ENCODE measurements at places on chromosomes 4 and X.

GRCh38 chr4:6264225-6264540 is 5.5 kb upstream of the WFS1 start:
- no peak for DNase-seq

DNA sequence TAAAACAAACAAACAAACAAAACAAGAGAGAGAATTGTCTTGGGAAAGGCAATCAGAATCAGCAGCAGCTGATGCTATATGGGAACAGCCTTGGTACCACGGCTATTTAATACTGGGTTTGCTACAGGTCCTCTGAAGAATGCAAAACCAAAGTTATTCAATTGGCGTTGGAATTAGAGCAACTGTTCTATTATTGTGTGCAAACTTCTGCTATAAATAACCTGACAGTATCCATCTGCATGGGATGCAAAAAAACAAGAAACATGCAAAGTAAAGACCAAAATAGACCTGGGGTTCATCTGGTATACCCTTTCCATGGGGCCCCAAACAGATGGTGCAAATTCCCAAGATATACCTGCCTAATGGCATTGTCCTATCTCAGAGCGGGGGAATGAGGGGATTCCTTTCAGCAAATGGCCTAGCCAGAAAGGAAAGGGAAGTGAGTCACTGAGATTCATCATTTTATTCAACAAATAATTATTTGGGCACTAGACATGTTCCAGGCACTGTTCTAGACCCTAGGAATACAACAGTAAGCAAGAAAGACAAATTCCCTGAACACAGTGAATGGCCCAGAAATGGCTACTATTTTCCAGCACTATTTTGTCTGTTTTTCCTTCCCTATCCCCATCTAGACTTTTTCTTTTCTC is 268.9 kb downstream of the FBXW7 start:
- no peak for DNase-seq

DNA sequence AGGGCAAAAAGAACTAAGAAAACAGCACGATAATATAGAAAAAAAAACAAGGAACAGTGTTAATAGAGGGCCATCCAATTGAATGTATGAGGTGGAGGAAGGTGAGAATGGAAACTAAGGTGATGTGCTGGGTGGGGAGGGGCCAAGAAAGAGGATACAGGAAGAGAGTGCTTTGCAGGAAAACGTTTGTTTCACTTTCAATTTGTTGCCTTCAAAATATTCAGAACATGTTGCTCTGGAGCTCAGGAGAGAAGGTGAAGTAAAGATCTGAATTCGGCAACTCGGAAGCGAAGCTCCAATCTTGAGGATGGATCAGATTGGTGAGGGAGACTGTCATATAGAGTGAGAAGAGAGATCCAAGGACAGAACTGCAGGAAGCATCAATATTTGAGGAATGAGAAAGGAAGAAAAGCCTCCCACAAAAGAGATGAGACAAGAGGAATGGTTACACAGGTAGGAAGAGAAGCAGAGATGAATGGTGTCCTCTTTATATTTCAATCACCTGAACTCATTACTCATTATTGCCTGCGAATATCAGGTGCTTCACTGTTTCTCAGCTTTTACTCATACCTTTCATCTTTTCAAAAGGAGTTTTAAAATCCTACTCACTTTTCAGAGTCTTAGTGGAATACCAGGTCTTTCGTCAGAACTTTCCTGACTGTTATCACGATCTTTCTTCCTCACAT is 14.7 kb upstream of the SEC24D start:
- DNase-seq: peak; percentile 23

GRCh38 chr4:76383001-76383400 is 37.9 kb downstream of the CCDC158 start:
- no peak for DNase-seq

DNA sequence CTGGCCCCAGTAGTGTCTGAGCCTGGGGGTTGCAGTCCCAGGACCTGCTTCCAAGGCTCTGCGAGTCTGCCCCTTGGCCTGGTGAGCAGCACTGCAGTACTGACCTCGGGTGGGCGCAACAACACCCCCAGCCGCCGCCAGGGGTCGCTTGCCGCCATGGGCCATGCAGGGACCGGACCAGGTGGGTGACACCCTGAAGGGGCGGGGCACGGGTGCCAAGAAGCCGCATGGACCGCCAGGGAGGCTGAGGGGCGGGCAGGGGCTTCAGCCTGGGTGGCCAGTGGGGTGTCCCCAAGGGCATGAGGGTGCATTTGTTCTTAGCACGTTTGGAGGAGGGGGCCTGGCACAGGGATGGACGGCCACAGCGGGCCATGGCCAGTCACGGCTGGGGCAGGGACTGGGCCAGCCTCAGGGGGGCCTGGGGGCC is 25.0 kb downstream of the TACC3 start:
- peak; percentile 78 for DNase-seq

DNA sequence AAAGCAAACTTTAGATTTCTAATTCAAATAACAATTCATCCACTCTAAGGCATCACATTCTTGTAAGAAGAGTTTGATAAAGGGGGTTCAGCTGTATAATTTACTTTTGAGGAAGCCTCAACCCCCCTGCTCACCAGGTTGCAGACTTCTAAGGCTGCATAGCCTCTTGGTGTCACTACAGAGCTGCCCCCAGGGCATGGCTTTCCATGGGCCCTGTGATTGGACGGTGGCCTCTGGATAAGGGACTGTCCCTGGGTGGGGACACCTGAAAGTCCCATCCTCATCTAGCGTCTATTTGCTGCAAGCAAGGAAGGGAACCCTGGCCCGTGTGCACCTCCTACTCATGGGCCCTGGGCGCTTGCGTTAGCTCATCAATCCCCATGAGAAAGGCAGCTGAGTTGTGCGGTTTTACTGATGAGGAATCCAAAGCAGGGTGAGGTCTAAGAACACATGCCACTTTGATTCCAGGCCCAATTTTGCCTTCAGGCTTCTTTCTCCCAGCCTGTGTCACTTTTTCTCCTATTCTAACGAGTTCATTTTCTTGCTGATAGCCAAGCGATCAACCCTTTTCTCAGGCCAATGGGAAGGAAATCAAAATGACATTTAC is 51.8 kb downstream of the SCML1 start:
- DNase-seq: no peak

GRCh38 chr4:107380190-107380589 is 339.8 kb downstream of the PAPSS1 start:
- DNase-seq: no peak

GRCh38 chr4:104881136-104881886 is 265.4 kb upstream of the TET2 start:
- no peak for DNase-seq

DNA sequence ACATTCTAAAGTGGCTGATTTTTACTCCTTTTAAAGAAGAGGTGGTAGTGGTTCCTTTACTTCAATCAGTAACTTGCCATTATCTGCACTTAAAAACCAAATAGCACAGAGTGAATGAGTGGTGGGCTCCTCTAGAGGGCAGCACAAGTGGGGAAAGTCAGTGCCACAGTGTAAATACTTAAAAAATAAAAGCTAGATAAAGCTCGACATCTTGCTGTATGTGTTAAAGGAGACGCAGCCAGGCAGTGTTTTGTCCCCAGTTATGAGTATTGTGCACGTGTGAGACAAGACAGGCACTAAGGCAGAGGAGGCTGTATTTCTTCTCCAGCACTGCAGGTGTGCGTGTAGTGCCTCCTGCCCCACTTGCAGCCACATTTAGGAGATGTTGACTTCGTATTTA is 24.6 kb downstream of the NAP1L5 start:
- DNase-seq: no peak

- no peak for DNase-seq
Measured at GRCh38 chrX:47156611-47157520, 11.8 kb downstream of the RBM10 start.

DNA sequence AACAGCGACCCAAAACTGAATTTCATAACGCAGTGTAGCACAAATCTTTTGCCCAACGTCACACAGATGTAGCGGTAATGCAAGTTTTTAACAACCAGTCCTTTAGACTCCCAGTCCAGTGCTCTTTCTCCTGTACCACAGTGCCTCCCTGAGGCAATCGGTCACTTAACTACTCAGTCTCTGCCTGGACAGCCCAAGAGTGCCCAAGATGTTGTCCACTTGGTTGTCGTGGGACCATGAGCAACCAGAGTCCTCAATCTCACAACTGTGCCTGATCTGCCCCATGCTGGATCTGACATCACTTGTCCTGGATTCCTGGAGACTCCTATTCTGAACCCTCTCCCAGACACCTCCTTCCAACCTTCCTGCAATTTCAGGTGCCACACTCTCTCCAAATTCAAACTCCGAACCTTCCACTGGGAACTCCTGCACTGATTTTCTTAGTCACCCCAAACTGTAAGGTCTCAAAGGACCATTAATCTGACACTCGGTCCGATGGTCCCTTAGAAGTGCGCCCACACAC is 702 bp downstream of the MMGT1 start:
- no peak for DNase-seq

GRCh38 chr4:184283659-184284335 is 66.1 kb upstream of the ENPP6 start:
- no peak for DNase-seq

- DNase-seq: no peak
Measured at GRCh38 chrX:30620125-30620524, 33.1 kb upstream of the GK start.

DNA sequence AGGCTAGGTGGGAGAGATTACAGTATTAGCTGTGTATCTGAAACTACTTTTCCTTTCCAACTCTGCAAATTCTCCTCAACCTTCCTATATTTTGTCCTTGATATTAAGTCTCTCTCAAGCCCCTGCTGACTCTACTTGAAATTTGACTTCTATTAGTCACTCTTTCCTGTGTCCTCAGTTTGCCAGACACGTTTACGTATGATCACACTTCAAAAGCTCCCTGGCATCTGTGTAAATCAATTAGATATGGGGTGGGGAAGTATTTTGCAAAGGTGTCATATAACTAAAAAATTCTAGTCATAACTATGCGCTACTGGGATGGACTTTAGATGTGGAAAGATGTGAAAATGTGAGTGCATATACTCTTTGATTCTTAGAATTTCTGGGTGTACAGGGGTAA is 67.4 kb upstream of the ARHGAP24 start:
- no peak for DNase-seq

- DNase-seq: no peak
Measured at GRCh38 chr4:2735869-2736268, 20.3 kb downstream of the TNIP2 start.

- DNase-seq: no peak
Measured at GRCh38 chr4:122711919-122712318, 20.6 kb upstream of the BBS12 start.

GRCh38 chr4:56874166-56874565 is 33.5 kb upstream of the REST start:
- DNase-seq: no peak

- no peak for DNase-seq
Measured at GRCh38 chr4:70863099-70863790, 23.6 kb upstream of the GRSF1 start.

- DNase-seq: no peak
Measured at GRCh38 chr4:138646383-138646782, 369.2 kb upstream of the NOCT start.

DNA sequence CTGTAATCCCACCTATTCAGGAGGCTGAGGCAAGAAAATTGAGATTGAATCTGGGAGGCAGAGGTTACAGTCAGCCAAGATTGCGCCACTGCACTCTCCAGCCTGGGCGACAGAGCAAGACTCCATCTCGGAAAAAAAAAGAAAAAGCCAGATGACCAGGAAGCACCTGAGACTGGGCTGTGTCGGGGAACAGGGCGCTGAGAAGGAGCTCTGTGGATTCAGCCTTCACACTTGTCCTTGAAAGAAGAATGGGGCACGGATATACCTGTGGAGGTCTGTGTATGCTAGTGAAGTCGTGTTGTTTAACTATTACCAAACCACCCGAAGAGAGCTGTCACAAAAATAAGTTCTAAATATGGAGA is 39.3 kb upstream of the TADA2B start:
- DNase-seq: no peak

- DNase-seq: no peak
Measured at GRCh38 chr4:26912810-26913209, 52.2 kb downstream of the STIM2 start.

DNA sequence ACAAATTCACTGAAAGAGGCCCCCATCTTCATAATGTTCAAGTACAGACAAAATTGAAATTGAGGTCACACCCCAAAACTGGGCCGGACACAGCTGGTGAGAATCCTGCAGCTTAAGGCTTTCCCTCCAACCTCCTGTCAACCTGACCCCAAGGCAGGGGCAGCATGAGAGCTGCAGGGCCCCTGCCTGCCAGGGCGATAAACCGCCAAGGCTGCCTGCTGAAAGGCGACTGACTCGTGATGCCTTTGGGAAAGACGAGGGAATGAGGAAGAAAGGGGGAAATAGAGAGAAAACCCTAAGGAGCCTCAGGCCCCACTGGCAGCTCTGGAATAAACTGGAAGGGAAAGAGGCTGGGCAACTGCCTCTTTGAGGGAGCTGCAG is 7.3 kb upstream of the IRAK1 start:
- no peak for DNase-seq

- no peak for DNase-seq
Measured at GRCh38 chr4:144582975-144583374, 63.0 kb upstream of the HHIP start.

- no peak for DNase-seq
Measured at GRCh38 chr4:7356667-7357310, 77.9 kb downstream of the PSAPL1 start.

DNA sequence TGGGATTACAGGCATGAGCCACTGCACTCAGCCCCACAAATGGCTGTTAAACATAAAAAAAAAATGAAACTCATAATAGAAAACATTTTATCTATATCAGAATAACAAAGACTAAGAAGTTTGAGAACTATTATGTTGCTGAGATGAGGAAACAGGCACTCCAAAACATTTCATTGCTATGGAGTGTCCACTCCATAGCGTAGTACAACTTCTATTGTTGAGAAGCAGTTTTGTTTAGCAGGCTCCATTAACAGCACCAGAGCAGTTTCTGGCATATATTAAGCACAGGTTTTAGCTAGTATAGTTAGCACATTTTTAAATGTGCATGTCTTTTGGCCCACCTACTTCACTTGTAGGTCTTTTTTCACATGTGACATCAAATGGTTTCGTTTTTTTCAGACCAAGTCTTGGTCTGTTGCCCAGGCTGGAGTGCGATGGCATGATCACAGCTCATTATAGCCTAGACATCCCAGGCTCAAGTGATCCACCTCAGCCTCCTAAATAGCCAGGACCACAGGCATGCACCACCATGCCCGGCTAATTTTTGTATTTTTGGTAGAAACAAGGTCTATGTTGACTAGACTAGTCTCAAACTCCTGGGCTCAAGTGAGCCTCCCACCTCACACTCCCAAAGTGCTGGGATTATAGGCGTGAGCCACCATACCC is 5.8 kb downstream of the HMGB2 start:
- no peak for DNase-seq

- DNase-seq: no peak
Measured at GRCh38 chr4:472881-473569, 25.9 kb downstream of the ZNF721 start.
